Activated CD8-positive, alpha-beta memory T cell treated with anti-CD3 and anti-CD28 coated beads for 1 hour (primary cell): ENCODE measurements at places on chromosomes 11 and 22.

GRCh38 chr22:41974691-41975290 is 5.5 kb downstream of the SEPTIN3 start:
- no peak for DNase-seq

- DNase-seq: no peak
Measured at GRCh38 chr11:114115451-114115928, 56.0 kb downstream of the ZBTB16 start.

GRCh38 chr11:124101737-124102136 is 13.5 kb upstream of the VWA5A start:
- no peak for DNase-seq

DNA sequence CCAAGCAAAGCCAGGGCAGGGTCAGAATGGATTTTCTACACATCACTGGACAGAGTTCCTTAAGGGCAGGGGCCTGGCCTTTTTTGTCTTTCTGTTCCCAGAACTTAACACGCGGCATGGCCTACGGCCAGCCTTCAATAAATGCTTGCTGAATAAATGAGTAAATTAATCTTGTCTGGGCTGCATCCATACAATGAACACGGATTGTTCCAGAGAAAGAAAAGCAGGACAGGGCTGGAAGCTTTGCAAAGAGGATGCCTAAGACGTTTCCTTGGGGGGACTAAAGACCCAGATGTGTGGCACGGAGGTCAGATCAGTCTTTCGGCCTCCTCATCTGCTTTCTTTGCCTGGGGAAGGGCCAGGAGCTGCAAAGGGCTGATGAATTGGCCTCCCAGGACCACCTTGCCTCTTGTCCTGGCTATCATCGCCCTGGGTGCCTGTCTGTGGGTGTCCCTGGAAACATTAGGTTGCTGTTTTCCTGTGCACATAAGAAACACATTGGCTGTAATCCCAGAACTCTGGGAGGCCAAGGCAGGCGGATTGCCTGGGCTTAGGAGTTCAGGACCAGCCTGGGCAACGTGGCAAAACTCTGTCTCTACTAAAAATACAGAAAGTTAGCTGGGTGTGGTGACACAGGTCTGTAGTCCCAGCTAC is 20.8 kb upstream of the RFPL3 start:
- no peak for DNase-seq

GRCh38 chr11:57248780-57249383 is 11.8 kb upstream of the APLNR start:
- DNase-seq: no peak

- no peak for DNase-seq
Measured at GRCh38 chr11:109363682-109364081, 58.3 kb upstream of the C11orf87 start.

DNA sequence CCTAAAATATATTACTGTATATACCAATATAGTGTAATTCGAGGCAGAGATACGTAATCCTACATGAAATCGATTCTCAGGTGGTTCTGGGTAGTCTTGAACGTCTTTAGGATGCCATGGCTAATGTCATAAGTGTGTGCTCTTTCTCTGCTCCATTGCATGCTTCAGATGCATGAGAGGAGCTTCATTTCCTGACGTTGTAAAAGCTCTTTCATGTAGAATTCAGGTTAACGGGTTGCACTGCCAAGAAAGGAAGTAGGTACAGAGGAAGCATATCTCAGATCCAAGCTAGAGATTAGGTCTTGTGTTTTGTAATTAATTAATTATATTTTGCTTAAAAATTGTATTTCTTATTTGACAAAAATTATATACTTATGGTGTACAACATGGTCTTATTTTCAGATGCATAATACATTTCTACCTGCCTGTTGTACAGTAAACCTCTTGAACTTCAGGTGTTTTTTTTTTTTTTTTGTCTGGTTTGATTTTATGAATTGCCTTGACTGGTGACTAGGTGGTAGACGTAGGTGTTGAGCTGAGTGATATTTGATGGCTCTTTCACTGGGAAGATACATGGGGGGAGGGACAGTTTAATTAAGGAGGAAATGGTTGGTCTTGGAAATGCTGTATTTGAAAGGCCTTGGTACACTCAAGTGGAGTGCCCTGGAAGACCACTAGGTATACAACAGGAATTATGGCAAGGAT is 9.3 kb downstream of the NUP50 start:
- DNase-seq: no peak

- no peak for DNase-seq
Measured at GRCh38 chr22:32020117-32020516, 22.9 kb upstream of the SLC5A1 start.

DNA sequence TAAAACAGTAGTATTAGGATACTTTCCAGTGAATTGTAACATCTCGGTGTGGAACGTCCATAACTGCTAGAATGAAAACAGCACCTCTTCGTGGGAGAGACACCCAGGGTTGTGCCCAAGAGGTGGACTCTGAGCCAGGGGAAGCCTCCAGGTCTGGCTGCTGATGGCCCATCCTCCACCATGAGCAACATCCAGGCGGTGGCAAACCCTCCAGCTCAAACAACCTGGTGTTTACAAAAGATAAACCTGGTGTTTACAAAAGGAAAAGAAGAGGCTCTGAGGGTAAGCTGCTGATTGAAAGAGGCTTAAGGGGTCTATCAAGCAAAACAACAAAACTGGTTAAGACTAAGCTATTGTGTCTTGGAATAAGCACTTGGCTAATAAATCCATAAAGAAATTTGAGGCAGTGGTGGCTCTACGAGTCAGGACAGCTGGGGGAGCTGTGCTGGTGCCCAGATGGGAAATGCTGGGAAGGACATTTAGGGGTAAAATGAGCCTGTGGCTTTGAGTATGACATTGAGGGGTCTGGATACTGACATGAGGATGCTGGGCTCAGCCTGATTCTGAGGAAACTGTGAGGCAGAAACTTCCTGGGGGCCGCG is 909.0 kb downstream of the BRD1 start:
- DNase-seq: no peak

DNA sequence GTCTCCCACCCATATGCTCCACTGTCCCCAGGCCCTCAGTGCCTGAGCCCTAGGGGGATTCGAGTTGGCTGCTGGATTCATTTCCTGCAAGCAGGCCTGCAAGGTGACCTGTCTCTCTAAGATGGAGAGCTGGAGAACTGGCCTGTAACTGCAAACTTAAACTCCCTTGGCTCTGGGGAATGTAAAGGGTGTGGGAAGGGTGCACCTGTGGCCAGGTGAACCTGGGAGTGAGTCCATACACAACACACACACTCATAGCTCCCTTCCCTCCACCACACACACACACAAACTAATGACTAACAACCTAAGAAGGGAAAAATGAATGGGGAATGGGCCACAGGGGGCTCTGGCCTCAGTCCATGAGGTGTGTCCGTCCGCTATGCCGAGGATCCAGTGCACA is 14.5 kb downstream of the SMTNL1 start:
- no peak for DNase-seq
